Forelimb muscle (tissue), 1 donor: ENCODE measurements at places on chromosomes 7 and 10.
A peak's percentile ranks its signal among the peaks of the same experiment; 100 is the strongest.

- DNase-seq = no peak
These were observed 36.7 kb upstream of the NCAPG2 start for GRCh38 chr7:158741294-158741666.

DNA sequence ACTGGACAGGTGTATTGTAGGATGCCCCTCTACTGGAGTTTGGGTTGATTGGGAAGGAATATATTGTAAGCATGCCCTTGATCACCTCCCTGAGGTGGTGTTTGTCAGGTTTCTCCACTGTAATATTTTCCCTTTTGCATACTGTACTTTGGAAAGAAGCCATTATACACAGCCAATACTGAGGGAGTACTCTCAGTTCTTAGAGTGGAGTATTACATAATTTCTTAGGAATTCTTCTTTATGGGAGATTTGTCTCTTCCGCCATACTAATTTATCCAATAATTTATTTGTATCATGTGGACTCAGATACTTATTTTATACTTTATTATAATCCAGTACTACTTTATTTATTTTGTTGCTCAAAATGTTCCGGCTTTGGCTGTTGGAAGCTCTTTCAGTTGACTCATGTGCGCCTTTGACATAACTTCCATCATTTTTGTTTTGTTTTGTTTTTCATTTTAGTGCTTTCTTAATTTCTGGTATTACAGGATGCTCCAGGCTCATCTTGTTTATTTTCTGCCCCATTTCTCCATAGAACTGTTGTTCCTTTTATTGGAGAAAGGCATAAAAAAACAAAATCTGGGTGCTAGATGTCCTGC, 29.7 kb downstream of the MKLN1 start:
- DNase-seq = no peak

DNA sequence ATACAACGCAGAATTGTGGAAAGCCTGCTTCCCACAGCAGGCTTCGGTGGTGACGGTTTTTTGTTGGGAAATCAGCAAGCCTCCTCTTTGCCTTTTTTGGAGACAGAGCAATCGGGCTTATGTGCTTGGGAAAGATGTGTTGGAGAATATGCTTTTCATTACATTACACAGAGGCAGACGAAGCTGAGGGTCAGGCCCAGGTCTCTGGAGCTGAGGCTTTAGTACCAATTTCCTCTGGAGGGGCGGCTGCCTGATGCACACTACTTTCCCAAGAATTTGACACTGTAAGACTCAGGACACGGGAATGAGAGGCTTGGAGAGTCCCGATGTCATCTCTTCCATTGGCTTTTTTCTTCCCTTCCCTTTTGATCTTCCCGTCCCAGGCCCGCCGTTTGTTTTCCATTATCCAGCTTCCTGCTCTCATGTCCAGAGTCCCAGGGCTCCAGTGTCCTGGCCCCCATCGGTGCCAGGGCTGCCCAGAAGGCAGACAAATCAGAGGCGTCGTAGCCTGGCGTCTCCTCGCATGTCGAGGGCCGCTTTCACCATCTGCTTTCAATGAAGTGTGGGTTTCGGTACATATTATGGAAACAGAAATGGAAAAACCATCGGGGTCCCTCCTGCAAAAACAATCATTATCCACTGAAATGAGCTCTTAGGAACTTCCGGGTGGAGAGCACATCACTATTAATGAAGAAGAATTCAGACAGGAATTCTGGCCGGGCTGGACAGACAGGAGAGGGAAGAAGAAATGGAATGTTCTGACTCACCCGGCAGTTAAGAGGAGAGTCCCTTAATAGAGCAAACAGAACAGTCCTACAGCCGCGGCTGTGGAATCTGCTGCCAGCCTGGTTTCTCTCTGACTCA, 123.0 kb upstream of the JCAD start:
- peak; percentile 35 for DNase-seq

- no peak for DNase-seq
These were observed 274.2 kb upstream of the HABP2 start for GRCh38 chr10:113278664-113279063.

DNA sequence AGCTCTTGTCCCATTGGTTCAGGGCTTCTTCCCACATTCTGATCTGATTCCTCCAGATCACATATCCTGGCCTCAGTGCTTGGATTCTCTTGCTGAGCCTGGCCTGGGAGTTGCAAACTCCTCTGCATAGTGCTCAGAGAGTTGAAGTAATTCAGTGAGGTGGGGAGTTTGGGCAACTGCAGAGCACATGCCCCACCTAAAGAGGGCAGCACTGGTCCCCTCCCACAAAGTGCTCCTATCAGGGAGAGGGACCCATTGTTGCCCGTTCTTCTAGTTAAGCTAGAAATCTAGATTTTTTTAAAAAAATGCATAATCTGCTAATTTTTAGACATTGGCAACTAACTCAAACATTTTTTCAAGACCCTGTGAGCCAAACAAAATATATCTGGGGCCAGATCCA, 45.1 kb downstream of the CHN2 start:
- no peak for DNase-seq

DNA sequence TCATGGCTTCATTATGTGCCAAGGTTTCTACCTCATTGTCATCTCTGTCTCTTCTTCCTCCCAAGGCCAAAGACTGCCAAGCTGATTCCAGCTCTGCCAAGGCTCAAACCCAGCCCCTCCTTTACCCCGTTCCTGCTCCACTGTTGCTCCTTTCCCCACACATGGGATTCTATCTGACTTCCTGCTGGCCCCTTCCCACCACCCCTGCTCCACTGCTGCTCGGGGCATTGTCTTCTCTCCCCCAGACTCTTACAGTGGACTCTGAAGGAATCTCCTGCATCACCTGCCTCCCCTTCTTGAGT, 86.3 kb downstream of the COBL start:
- DNase-seq = no peak

- DNase-seq = no peak
These were observed 67.9 kb upstream of the PRKCQ start for GRCh38 chr10:6647811-6648526.

DNA sequence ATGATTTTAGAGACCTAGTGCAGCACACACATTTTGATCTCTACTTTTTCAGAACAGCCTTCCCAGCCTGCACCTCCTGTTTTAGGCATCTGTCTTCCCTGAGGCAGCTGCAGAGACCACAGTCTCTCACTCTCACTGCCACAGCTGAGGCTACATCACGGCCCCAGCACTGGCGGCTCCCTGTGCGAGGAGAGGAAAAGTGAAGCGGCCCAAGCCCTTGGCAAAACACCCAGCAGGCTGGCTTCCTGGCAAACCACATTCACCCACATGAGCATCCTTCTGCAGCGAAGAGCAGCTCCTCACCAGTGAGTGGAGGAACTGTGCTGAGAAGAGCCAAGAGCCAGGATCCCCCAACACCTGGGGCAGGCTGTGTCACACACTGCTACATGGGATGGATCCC, 14.0 kb downstream of the HUS1 start:
- DNase-seq = no peak

- DNase-seq = no peak
These were observed 149.5 kb downstream of the ARID5B start for GRCh38 chr10:62050893-62051433.

DNA sequence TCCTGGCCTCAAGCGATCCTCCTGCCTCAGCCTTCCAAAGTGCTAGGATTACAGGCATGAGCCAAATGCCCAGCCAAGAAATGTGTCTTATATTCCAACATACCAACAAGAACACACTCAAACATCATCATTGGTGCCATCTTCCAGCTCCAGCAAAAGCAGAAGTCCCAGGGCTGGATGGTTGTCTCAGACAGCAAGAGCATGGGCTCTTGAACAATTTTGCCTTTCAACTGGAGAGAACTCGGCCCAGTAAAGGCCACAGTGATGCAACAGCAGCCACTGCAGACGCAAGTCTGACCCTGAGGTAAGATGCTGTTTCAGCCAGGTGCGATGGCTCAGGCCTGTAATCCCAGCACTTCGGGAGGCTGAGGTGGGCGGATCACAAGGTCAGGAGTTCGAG, 52.8 kb upstream of the NFE2L3 start:
- DNase-seq = no peak

GRCh38 chr7:42624471-42624870, 287.4 kb downstream of the C7orf25 start:
- DNase-seq = no peak

- no peak for DNase-seq
These were observed 266.3 kb downstream of the KCND2 start for GRCh38 chr7:120539321-120539720.

DNA sequence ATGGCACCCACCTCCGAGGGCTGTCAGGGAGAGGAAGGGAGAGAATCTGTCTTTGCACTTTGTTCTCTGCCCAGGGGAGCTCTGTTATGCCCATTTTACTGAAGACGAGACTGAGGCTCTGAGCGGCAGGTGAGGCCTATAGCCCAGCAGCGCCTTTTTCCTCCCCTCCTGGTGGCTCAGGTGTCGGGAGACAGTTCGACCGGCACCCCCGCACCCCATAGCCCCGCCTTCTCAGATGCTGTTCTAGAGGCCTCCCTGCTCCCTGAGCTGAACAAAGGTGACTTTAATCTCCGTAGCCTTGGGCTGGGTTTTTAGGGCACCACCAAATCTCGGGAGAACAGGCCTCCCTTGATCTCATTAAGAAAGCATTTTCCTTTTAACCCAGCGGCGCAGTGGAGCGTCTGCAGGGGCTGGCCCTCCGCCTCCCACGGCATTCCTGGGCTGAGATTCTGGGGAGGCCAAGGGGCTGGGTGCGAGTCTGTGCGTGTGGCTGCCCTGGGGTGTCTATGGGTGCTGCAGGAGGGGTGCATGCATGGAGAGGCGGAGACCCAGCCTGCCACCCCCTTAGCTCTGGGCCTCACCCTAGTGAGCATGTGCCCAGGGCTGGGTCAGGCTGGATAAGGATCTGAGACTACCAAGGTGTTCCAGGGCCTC, 3.3 kb downstream of the LFNG start:
- DNase-seq = no peak

- peak; percentile 71 for DNase-seq
These were observed 76.2 kb downstream of the VIPR2 start for GRCh38 chr7:159068488-159068811.

DNA sequence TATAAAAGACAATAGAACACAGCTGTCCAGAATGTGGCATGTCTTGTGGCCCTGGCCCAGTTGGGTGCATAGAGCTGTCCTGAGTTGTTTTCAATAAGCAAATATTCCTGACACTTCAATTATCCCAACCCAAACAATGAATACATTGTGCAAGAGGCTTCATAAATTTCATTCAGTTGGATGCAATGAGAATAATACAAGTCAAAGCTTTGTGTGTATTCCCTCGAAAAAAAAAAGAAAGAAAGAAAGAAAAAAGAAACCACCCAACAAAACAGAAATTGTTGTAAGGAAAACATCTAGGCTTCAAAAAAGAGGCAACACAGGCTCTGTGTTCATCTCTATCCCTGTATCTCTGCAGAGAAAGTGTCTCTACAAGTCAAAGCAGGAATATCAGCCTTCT, 138.7 kb upstream of the ADO start:
- DNase-seq = no peak

- no peak for DNase-seq
These were observed 9.4 kb downstream of the CNNM2 start for GRCh38 chr10:102927311-102928010.

DNA sequence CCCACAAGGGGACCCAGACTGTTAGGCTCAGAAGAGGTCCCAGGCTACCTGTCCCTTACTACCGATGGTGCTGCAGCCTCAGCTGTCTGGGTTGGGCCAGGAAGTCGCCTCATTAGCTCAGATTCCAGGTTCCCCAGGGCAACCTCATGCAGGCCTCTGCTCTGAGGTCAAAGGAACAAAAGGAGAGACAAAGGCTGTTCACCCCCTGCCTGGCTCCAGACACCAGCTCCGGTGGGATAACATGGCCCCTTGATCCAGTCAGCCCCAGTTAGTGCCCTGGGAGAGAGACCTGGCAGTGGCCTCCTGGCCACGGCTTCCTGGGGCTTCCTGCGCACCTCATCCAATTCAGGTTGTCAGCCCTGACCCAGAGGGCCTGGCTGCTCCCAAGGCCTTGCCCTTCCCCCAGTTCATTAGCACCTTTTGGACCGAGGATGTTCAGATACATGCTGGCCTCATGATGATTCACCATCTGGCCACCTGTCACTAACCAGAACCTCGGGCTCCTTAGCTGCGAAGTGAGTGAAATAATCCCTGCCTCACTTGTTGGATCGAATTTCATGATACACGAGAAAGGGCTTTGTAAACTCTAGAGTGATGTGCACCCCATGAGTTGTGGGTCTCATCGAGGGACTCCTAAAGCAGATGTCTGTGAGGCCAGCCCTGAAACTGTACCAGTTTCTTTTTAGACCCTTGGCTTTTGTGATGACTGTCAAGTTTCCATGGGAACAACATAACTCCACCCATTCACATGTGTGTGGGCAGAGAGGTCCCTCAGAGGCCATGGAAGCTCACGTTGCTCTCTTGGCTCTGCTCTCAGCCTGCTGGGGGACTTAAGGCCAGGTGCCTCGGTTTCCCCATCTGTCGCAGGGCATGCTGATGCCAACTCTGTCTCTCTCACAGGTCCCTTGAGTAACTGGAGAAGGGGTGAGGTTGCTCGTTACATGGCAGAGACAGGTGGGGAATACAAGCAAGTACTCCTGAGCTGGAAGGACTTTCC, 79.5 kb upstream of the PCBD1 start:
- no peak for DNase-seq

DNA sequence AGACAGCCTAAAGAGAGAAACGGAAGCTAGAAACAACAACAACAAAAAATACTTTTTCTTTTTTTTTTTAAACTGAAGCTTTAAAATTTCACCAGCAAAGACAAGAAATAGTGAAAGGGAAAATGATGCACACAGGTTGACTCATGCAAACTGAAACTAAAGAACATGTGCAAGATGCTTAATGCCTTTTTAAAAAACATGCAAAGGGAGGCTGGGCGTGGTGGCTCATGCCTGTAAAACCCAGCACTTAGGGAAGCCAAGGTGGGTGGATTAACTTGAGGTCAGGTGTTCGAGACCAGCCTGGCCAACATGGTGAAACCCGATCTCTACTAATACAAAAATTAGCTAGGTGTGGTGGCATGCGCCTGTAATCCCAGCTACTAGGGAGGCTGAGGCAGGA, 15.1 kb upstream of the CUBN start:
- no peak for DNase-seq

- DNase-seq = no peak
These were observed 301.8 kb downstream of the GATA3 start for GRCh38 chr10:8356283-8356682.
